Left ventricle myocardium superior (tissue), 1 donor: ENCODE measurements at places on chromosomes 12 and 14. TPM values are rescaled to one million over a fixed set of nuclear protein-coding genes. Genes with fewer than 3 reads are reported as not detected.

DNA sequence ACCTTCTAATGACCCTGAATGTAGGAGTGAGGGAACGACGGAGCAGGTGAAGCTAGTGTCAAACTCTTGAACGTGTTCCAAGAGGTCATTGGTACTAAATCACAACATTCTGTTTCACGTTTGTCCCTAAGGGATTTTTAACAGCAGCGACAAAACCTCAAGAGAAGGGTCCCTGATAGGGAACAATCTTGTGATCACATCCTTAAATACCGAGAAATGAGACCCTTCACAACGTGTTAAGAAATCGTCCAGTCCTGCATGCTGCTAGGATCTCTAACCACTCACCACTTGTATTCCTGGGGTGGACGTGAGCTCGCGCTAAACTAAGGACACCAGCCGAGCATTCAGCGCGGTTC lies 134.1 kb upstream of the KRAS start:
- no peak for DNase-seq

DNA sequence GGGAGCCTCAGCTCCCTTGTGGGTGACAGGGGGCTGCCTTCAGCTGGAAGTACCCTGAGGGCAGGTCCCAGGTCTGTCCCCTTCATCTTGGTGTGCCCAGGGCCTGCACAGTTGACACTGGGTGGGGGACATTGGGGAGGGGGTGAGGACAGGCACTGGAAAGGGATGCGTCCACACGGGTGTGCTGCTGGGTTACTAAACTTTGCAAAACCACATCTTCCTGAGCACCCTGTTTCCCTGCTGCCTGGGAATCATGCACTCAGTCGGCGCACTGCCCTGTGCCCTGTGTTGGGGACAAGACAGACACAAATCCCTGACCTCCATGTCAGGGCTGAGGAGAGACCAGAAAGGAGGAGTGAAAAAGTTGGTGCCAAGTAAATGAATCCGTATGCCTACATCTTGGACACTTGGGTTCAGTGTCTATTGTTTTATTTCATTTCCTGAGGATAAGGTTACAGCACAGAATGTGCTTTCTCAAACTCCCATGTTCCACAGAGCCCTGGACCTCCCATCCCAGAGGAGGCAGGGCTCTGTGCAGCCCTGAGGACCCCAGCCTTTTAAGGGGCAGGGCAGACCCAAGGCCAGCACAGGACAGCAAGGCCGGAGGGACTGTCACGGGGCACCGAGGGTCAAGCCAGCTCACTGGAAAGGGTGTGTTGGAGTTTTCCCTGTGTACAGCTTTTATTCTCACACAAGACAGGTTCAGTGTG lies 2.9 kb upstream of the SLC25A29 start:
- DNase-seq, result no peak

DNA sequence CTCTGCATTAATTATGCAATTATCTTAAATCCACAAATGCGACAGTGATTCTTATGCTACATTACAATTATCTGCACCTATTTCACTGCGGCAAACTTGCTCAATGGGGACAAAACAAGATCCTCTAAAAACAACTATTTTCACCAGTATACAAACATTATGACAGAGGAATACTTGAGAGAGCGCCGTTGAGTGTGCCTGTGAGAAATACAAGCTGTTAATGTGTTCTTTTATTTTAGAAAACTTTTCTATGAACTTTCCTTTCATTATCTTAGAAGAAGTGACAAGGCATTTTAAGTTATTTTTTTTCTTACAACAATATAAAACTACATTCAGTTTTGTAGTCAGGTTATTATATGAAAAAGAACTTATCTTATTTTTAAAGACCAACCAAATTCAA lies 1247.0 kb downstream of the FSCB start:
- no peak for DNase-seq

DNA sequence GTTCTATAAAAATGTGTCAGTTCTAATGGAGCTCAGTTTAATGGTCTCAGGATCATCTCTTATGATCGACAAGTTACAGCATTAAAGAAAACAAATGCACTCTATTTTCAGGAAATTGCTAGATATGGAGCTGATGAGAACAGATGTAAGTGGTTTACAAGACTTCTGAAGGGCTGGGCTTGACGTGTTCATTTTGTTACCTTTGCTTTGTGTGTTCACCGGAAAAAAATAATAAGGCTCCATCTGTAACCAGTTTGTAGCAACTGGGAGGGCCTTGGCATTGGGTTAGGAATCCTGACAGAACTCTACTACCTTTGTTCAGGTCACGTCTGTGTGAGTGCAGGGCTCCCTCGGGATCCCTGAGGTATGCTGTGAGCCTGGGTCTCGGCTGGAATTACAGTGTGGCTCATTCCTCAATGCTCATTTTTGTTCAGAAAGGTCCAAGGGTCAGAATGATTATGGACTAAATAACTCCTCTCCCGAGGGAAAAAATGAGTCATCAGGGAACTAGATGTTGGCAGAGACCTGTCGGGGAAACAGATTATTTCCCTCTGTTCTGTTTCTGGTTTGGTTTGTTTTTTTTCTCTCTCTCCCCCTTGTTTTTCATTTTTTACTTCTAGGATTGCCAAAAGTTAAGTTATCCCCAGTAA lies 158.0 kb downstream of the SLC5A8 start:
- DNase-seq, result no peak

DNA sequence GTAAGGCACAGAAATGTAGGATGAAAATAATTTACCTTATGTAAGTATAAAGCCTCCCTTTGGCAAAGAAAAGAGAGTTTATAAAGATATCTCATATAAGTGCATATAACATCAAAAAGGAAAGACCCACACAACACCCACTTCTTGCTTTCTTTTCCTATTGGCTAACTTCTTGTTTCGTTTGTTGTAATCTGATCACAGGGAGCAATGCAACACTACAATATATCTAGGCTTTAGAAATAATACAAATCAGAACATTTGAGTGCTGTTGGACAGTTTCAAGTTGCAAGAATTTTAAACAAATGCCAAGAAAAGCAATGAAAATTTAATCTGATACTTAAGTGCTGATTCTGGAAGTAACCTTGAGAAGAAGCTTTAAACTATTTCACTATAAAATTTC lies 1.3 kb downstream of the FGD6 start:
- no peak for DNase-seq

CLEC4E gene
- total RNA-seq, result 2.5 TPM

RFX4 gene
- total RNA-seq, result not detected
